A673 (cell line): ENCODE measurements at places on chromosomes 1 and 21. TPM values are rescaled to one million over a fixed set of nuclear protein-coding genes. Genes with fewer than 3 reads are reported as not detected.

Gene MEX3A
- total RNA-seq: 90.0 and 92.5 TPM in 2 replicates

Gene S100A2
- 2.4 and 4.5 TPM in 2 replicates for total RNA-seq

Gene SLC30A2
- not detected in 2 replicates for total RNA-seq

Gene TFAP2E
- total RNA-seq: 0.52 and 0.79 TPM in 2 replicates

DNA sequence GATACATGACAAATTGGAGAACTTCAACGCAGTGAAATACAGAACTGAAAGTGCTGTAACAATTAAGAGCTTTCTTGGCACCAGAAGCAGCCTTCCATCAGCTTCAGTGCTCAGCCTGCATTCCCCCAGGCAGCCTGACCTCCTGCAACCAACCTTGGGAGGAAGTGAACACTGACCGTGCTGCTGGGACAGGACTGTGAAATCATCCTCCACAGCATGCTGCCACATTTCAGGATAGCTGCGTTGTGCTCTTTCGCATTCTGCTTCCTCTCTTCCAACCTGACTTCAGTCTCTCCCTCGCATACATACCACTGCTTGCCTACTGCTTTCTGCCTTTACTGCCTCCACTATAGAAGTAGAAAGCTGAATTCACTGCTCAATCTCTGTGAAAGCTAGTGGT lies 388.6 kb downstream of the RWDD3 start:
- DNase-seq: no peak
- peaks cover 14% of the 10 kb centered on the region for H3K27me3 ChIP-seq
- H3K27ac ChIP-seq: no peak overlapping the region
- no peak overlapping the region for H3K4me3 ChIP-seq

DNA sequence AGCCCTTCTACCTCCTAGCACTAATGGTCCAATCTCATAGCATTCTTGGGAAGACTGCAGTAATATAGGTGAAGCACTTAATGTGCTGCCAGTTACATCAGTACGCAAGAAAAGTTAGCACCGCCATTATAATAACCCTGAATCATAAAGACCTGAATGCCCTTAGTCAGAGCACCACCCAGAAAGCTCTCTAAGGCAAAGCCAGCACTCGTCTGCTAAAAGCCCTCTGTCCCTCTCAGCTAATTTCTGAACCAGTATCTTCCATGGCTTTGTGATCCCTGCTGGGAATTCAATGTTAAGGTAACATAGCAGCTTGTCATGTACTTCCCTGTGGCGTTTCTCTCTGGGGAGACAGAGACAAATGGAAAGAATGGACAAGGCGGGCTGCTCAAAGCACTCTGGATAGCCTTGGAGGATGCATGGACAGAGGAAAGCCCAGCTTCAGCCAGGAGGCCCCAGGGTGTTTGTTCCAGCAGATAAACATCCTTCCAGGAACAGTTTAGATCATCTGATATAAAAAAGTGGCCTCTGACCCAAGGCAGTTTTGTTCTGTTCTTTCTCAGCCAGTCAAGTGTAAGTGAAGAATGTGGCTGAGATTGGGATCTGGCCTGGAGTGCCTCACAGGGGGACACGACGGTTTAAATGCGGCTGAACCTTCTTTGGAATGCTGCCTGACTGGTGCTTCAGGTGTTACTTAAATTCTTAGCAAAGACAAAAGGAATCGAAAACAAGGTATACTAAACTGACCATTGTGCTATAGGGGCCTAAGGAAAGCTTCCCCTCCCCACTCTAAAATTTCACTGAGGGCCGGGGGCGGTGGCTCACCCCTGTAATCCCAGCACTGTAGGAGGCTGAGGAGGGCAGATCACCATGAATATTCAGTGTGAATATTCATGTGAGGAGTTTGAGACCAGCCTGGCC lies 58.1 kb upstream of the VTCN1 start:
- H3K4me1 ChIP-seq: no peaks in the 10 kb centered on the region
- no peaks in the 10 kb centered on the region for H3K27me3 ChIP-seq
- H3K36me3 ChIP-seq: no peaks in the 10 kb centered on the region
- no peak overlapping the region for H3K4me3 ChIP-seq

DNA sequence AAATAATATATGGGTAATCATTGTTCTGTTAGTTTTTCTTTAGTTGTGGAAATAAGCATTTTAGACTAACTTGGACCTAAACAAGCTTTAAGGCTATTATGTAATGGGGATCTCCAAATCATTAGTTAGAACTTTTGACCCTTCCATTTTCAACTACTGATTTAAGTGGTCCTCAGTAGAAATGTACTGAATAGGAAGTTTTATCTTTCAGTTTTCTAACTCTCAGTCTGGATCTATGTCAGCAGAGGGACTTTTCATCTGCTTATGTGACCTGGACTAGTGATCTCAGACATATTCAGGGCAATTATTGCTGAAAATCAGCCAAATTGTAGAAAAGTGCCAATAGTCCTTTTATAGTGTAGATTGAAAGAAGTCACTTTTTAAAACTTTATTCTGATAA lies 56.0 kb downstream of the SASS6 start:
- H3K36me3 ChIP-seq: peaks cover 50% of the 10 kb centered on the region
- no peak for DNase-seq
- H3K4me3 ChIP-seq: no peak overlapping the region
- H3K27ac ChIP-seq: no peak overlapping the region
- H3K4me1 ChIP-seq: peaks cover 31% of the 10 kb centered on the region
- H3K27me3 ChIP-seq: no peaks in the 10 kb centered on the region

DNA sequence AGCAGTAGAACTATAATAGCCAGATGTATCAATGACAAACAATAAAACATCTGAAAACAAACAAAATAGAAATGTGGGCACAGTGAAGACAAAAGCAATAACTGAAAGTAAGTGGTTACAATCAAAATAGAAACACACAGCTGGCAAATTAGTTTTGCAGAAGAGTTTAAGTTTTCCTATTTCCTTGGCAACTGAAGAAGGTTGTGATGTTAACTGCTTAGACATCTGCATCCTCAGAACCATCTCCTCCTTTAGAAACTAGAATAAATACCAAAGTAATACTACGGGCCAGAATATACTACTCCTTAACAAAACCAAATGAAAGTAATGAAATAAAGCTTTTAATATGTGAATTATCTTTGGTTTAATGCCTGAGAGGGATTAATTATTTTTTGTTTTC lies 605.5 kb downstream of the LTN1 start:
- H3K27ac ChIP-seq: no peak overlapping the region
- H3K4me1 ChIP-seq: no peaks in the 10 kb centered on the region
- H3K27me3 ChIP-seq: no peaks in the 10 kb centered on the region
- no peak overlapping the region for H3K4me3 ChIP-seq

DNA sequence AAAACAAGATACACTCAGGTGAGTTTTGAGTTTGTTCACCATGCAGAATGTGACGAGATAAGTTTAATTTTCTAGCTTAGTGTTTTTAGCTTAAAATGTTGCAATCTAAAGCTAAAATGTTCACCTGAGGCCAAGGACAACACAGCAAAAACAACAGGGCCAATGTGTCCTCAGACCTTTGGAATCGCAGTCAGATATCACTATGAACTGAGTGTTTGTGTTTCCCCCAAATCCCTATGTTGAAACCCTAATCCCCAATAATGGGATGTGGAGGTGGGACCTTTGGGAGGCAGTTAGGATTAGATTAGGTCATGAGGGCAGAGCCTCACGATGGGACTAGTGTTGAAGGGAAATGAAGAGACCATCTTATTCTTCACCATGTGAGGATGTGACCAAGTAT lies 144.4 kb downstream of the GABPA start:
- DNase-seq: no peak
- no peaks in the 10 kb centered on the region for H3K4me1 ChIP-seq
- H3K4me3 ChIP-seq: no peak overlapping the region
- H3K27ac ChIP-seq: no peak overlapping the region
- peaks cover 16% of the 10 kb centered on the region for H3K36me3 ChIP-seq

GRCh38 chr1:177948336-177948972 lies 21.4 kb downstream of the SEC16B start:
- H3K36me3 ChIP-seq: no peaks in the 10 kb centered on the region
- H3K4me3 ChIP-seq: no peak overlapping the region
- DNase-seq: peak; percentile 93
- no peaks in the 10 kb centered on the region for H3K27me3 ChIP-seq

DNA sequence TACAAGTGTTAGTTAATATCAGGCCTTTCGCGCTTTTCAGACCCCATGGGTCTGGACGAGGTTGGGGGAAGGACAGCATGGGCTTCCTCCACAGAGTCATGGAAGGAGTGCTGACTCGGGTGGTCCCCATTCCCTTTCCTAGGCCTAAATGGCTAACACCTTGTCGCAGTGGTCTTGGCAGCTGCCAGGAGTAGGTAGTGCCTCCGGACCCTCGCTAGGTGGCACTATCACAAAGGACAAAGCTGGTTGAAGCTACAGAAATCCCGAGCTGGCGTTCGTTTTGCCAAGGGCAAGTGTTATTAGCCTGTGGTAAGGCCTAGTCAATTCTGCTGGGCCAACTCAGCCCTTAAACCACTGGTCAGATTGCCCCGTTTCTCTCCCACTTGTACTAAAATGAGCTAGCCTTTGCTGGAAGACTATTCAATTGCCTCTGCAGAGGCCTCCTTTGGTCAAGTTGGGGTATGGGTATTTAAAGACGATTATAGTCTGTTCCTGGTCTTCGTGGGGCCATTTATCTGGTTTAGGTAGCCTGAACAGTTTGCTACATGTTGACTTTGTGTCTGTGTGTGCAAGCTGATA lies 1.1 kb upstream of the UBE2Q1 start:
- peaks cover 18% of the 10 kb centered on the region for H3K4me1 ChIP-seq
- peak; percentile 93 for DNase-seq
- H3K27ac ChIP-seq: peak overlapping the region; percentile 85

GRCh38 chr1:39089931-39090521 lies 63.9 kb downstream of the NDUFS5 start:
- peak; percentile 26 for DNase-seq
- H3K36me3 ChIP-seq: no peaks in the 10 kb centered on the region
- H3K27me3 ChIP-seq: no peaks in the 10 kb centered on the region

- no peak for DNase-seq
- H3K27me3 ChIP-seq: no peaks in the 10 kb centered on the region
- H3K27ac ChIP-seq: no peak overlapping the region
Observed at GRCh38 chr1:221994274-221994698, 252.4 kb upstream of the DUSP10 start.

DNA sequence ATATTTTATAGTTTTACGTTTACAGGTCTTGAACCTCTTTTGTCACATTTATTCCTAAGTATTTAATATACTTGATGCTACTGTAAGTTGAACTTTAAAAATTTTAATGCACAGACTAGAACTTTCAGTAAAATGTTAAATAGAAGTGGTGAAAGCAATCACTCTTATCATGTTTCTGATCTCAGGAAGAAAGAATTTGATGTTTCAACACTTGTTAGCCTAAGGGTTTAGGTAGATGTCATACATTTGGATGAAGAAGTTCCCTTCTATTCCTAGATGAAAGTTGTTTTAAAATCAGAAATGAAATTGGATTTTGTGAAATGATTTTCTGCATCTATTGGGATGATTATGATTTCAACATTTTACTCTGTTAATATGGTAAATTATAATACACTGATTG lies 63.6 kb upstream of the TTLL7 start:
- no peak for DNase-seq
- no peak overlapping the region for H3K4me3 ChIP-seq
- no peaks in the 10 kb centered on the region for H3K36me3 ChIP-seq
- no peaks in the 10 kb centered on the region for H3K27me3 ChIP-seq
